ENCODE measurements at places on chromosomes 16 and 17.

DNA sequence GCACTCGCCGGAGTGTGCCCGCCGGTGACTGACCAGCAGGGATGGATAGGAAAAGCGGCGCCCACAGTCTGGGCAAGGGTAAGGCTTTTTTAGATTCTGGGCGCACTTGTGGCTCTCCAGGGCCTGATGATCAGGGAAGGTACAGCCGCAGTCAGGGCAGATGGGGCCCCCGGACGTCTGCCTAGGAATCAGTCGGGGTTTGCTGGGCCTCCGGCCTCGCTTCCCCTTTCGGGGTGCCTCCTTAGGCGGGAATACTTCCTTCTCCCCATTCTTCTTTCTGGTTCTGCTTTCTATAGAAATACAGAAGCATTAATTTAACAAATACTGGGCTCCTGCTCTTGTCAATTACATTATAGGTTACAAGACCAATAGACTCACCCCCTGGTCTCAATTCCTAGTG, 5.0 kb downstream of the ZNF689 start:
- DNase-seq: no peak

- no peak for DNase-seq
Measured at GRCh38 chr17:3475812-3476610, at the start of gene ASPA. TSS of gene ASPA (plus strand) at chr17:3475997. CDS start at chr17:3476160, 163 bp downstream.

DNA sequence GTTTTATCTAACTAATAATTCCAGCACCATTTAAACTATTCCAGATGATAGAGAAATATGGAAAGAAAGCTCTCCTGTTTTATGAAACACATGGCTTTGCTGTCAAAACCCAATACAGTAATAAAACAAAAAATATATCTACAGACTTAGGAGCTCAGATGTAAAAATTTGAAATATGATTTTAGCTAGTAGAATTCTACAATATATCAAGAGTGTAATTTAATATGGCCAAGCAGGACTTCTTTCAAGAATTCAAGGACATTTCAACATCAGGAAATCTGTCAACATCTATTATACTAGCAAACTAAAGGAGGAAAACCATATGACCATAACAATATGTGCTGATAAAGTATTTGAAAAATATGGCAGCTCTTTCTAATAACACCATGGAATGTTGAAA, 57.5 kb downstream of the CCDC182 start:
- no peak for DNase-seq

- no peak for DNase-seq
Measured at GRCh38 chr16:74699666-74700065, 996 bp downstream of the MLKL start.

DNA sequence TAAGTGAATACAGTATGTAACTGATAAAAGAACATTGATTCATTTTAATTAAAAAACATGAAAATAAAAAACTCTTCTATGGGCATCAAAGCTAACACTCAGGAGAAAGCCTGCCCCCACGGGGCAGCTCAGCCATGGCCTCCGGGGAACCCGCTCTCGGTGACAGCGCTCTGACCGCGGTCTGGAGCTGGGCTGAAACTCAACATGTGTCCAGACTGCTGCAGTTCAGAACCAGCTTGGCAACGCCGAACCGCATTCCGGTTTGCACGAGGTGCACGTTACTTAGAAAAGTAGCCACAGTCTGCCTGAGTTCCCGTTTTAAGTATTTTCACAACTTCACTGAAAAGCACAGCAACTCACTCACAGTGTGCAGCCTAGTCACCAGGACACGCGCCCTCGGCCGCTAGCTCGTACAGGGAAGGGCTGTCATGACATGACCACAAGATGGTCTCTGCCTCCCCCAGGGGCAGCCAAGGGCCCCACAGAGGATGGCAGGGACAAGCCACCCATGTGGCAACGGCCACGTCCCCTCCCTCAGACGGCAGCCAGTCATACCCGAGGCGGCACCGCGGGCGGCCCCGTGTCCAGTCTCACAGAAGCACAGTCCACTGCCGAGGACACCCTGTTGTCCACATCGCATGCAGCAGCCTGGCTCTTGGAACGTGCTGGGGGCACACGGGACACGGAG, 77.1 kb upstream of the METRNL start:
- DNase-seq: no peak

DNA sequence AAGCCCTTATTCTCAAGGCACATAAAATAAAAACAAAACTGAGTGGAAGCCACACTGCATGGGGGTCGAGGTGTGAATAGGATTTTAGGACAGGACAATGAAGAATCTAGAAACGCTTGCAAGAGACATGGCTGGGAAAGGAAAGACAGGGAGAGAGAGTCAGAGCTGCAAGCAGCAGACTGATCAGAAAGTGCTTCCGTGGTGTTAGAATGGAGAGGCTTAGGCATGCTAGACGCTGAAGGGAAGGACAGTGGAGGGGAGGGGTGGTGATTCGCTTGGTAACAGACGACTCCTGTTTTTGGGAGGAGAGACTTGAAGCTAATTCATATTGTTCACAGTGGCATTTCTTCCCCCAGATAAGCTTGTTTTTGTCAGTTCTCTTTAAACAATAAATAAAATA, 173.5 kb downstream of the AIPL1 start:
- DNase-seq: no peak

GRCh38 chr17:58693208-58693607, 806 bp downstream of the RAD51C start:
- DNase-seq: no peak

DNA sequence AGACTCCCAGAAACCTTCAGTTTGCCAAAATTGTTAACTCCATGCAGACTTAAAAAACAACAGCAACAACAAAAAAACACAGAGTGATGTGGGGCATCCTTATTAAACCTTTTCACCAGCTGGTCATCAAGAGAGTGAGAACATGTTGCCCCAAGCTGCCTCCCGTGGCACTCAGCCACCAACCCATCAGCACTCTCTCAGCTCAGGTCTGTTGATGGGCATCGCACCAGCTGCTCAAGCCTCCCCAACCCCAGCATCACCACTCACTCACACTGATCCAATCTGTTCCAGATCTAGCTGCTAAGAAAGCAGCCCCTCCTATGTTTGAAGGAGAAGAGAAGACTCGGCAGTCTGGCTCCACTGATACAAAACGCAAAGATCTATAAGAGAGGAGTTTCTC, 46.8 kb downstream of the SLC39A11 start:
- DNase-seq: no peak

DNA sequence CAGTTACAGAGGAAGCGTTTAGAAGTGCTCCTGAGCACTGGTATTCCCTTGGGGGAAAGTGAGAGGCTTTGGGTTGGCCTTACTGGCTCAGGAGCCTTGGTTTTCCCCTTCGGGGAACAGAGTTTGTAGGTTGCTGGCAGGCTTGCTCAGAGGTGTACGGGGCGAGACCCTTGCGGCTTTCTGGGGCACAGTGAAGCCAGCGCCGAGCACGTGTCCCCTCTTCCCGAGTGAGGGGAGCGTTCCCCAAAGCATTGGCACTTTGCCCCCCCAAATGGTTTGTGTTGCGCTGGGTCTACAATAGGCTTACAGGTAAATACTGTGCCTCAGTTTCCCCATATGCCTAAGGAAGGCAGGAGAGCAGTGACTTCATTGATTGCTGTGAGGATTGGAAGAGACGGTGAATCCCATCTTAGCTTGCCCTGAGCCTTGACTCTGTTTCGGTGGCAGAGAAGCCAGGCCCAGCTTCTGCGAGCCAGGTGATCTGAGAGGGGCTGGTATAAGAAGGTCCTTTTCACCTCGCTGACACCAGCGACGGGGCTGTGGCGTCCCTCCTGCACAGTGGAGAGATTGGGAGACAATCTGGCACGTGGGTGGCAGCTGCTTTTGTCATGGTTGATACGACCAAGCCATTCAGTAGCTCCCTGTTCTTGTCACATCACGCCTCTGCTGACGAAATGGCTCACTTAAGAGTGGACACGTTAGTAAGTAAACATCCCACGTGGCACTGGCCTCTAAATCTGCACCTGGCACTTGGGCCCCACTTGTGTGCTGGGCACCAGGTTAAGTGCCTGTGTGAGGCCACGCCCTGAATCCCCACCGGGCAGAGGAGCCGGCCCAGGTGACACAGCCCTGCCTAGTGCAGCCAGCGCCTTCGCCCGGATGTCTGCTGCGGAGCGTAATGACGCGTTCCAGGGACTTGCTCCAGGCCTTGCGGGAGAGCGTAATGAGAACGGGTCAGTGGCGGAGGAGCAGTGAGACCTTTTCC, 55.0 kb downstream of the MEAK7 start:
- DNase-seq: no peak

GRCh38 chr17:17613708-17614114, 22.2 kb upstream of the PEMT start:
- DNase-seq: peak; percentile 58

- no peak for DNase-seq
Measured at GRCh38 chr17:78174346-78174869, 6.0 kb downstream of the SYNGR2 start.

- no peak for DNase-seq
Measured at GRCh38 chr16:13042291-13042685, 140.9 kb downstream of the SHISA9 start.

DNA sequence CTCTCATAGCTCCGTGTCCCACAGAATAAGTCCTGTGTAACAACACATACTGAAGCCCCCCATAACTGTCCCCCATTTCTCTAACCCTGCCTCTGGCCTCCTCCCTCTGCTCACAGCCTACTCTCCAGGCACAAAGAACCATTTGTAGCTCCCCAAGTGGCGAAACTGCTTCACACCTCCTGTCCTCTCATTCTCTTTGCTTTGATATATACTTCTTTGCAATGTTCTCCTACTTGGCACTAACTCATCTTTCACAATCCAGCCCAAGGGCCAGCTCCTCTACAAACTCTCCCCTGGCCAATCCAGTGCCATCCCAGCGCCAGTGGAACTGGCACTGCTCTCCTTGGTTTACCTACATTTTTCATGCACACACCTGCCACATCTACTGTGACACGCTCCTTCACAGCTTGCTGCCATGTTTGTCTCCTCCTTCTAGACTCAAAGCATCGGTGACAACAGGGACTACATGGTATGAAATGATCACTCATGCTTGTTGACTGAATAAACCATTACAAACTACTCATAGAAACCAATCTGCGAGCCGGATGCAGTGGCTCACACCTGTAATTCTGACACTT, 12.8 kb downstream of the CYTH1 start:
- DNase-seq: no peak

DNA sequence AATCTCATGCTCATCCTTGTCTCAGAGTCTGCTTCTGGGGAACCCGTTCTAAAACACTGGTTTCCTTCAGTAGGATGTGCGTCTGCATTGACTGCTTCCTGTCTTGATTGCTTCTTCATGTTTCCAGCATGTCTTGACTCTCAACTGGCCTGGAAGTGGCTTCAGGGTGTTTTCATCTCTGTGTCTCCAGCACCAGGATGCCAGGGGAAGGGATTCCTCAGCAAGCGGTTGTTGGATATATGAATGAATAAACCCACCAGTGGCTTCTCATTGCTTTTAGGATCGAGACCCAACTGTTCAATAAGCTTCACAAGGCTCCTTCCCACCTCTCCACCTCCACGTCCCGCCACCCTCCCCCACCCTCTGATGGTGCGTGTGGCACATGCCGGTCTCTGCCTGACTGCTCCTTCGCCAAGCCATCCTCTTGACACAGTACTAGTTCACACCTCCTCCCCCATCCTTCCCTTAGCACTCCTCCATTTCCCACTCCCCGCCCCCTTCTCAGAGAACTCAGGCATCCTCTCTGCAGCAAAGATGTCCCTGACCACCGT, 14.1 kb upstream of the TNS4 start:
- DNase-seq: no peak

GRCh38 chr16:1408171-1408837, 6.2 kb downstream of the UNKL start:
- DNase-seq: peak; percentile 96

DNA sequence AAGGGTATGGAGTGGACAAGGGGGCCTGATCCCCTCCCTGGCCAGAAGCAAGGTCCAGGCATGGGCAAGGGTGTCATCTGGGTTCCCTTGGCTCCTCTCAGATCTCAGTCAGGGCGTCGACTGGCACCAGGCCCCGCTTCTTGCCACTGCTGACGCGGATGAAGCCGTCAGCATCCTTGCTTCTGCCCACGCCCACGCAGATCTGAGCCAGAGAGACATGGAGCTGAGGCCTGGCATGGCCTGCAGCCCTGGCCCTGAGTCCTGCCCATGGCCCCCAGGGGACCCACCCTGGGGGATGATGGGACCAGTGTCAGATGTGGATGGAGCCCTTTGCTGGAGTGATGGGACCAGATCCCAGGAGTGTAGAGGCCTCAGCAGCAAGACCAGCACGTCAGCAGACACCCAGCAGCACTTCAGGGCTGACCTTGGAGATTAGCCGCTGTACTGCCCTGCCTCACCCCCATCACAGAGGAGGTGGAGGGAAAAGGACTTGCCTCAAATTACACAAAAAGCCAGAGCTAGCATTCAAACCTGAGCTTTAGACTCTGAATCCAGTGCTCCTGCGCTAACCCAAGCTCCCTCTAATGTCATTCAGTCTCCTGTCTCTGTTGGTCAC, 12.2 kb downstream of the RPL19 start:
- no peak for DNase-seq

DNA sequence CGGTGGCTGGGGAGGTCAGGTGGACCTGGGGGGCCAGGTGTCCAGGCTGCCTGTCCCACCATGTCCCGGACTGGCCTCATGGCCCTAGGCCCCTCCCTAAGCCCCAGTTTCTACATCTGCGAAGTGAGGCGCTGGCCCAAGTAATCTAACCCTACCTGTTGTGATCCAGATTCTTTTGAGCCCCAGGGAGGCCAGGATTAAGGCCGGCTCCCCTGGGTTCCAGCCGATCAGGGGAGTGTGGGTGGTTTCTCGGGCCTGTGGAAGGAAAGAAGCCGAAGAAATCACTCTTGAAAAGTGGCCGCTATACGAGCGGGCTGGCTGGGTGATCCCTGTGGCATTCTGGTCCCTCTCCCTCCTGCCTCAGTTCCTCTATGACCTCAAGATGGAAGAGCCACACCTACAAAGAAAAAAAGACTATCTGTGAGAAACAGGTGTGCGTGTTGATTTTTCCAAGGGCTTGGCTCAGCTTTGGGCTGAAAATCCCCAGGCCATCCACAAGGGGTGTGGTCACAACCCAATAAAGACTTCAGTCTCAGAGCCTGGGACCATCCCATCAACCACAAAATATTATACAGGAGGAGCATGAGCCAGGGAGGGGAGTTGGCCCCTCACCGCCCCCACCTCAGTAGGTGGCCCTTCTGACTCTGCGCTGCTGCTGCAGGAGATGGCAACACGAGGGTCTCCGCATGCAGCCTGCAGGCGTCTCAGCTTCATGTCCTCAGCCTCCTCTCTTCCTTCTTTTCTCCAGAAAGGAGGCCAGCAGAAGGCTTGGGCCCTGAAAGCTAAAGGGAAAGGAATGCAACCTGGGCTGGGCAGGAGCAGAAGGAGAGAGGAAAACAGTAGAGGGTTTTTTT, 20.3 kb downstream of the GPR142 start:
- DNase-seq: no peak

- no peak for DNase-seq
Measured at GRCh38 chr17:17989081-17989480, 16.4 kb downstream of the DRC3 start.

- no peak for DNase-seq
Measured at GRCh38 chr16:11029948-11030347, 85.6 kb downstream of the CLEC16A start.

- peak; percentile 76 for DNase-seq
Measured at GRCh38 chr16:69131839-69132423, 457 bp downstream of the CHTF8 start.

- DNase-seq: no peak
Measured at GRCh38 chr16:14523632-14524031, 106.4 kb downstream of the PARN start.

- no peak for DNase-seq
Measured at GRCh38 chr16:22394121-22394520, 19.7 kb upstream of the CDR2 start.

- no peak for DNase-seq
Measured at GRCh38 chr17:46042925-46043324, 43.9 kb downstream of the STH start.
